Progenitor cell of endocrine pancreas (in vitro differentiated cells): ENCODE measurements at places on chromosomes 3 and 15.

GRCh38 chr3:69020424-69020823 lies 6.9 kb upstream of the EOGT start:
- no peak for DNase-seq

- DNase-seq: no peak
Measured at GRCh38 chr15:39251413-39252133, 329.3 kb upstream of the THBS1 start.

GRCh38 chr3:106850437-106850836 lies 526.8 kb upstream of the CCDC54 start:
- no peak for DNase-seq

GRCh38 chr15:40593165-40593564 lies 884 bp upstream of the KNL1 start:
- no peak for DNase-seq

DNA sequence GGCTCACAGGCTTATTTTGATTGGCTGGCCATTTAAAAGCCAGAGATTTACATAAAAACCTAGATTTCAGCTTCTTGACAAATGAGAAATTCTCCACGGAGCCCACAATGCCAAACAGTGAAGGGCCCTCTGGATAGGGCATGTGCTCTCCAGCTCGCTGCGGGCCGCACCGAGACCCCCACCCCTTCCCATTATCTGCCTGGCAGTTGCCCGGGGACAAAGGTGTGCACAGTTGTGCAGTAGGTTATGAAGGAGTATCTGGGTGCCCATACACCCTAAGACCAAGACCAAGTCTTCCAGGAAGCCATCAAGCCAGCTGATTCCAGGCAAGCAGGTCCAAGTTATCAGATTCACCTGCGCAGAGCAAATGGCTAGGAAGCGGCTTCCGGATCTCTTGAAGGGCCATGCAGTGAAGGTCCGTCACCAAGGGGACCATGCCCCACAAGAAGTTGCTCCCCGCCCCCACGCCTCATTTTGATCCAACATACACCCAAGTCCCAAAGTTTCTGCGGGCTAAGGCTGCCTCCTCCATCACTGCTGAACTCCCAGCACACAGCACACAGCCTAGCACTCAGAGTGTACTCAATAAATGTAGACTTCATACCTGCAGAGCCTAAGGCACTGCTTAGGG lies 1.3 kb downstream of the MRPS25 start:
- DNase-seq: no peak

DNA sequence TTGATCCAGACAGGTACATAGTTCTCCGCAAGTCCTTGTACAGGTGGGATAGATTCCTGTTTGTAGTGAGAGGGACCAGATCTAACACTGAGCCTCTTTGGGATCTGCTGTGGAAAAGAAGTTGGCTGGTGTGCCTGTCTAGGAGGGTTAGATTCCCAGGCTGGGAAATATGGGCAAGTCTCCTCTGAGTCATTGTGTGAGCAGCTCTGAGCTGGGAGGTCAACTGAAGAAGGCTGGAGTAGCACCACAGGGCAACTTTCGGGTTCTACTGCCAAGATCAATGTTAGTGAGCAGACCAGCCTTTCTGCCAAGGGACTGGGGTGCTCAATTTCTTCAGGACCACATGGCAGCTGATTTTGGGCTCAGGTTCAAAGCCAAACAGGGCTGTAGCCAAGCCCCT lies 33.4 kb downstream of the CLDN1 start:
- no peak for DNase-seq

GRCh38 chr15:25778161-25778560 lies 85.0 kb downstream of the ATP10A start:
- DNase-seq: no peak

DNA sequence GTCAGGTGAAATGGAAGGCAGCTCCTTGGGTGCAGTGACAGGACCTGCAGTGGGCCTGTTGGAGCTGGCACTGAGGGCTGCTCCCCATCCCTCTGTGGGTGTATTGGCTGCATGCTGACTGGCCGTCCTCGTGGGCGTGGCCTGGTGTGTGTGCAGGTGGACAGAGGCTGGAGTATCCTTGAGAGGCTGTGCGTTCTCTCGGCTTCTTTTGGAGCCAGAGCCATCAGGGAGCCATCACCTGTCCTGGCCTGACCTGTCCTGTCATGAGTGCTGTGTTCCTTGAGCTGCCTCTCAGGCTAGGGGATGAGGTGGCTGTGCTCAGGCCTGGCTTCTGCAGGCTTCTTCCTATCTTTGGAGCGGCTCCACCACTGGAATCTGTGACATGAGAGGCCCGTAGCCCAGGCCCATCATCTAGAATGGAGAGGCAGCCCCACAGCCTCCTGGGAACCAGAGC lies 61.5 kb downstream of the APBA2 start:
- DNase-seq: no peak

DNA sequence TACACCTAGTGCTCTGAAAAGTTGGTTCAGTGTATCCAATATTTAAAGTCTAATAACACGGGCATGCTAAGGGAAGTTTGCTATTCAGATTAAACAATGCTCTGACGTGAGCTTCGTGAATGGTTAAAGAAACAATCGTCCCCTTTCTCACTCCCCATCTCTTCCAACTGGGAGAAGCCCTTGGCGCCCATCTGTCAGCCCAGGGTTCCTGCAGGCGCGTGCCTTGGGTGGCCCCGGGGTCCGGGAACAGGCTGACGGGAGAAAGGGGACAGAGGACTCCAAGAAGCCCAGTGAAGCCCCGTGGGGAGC lies 413 bp downstream of the SEC22C start:
- no peak for DNase-seq

- no peak for DNase-seq
Measured at GRCh38 chr15:66154581-66154980, 99.0 kb downstream of the MEGF11 start.

GRCh38 chr3:26614006-26614685 lies 8.4 kb upstream of the LRRC3B start:
- no peak for DNase-seq

- no peak for DNase-seq
Measured at GRCh38 chr3:64216274-64217147, 8.8 kb downstream of the PRICKLE2 start.

DNA sequence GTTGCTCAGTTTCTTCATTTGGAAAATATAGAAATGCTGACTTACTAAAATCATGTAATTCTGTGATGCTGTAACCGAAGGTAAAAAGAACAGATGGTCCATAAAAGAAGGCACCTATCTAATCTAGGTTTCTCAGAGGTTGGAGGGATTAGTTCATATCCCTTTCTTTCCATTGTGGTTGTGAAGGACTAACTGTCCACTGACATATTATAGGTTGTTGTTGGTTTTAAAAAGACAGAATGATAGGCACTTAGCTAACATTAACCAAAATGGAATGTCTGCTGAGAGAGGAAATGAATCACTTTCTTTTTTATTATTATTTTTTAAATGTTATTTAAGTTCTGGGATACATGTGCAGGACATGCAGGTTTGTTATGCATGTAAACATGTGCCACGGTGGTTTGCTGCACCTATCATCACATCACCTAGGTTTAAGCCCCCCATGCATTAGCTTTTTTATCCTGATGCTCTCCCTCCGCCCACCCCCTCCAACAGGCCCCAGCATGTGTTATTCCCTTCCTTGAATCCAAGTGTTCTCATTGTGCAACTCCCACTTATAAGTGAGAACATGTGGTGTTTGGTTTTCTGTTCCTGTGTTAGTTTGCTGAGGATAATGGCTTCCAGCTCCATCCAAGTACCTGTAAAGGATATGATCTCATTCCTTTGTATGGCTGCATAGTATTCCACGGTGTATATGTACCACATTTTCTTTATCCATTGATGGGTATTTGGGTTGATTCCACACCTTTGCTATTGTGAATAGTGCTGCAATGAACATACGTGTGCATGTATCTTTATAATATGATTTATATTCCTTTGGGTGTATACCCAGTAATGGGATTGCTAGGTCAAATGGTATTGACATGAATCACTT lies 45.8 kb downstream of the ALDH1A2 start:
- no peak for DNase-seq

GRCh38 chr3:111762537-111762936 lies 96.5 kb upstream of the PHLDB2 start:
- DNase-seq: no peak
